Prostate gland (tissue), 2 donors: ENCODE measurements at places on chromosomes 2 and 18. TPM values are rescaled to one million over a fixed set of nuclear protein-coding genes. Genes with fewer than 3 reads are reported as not detected.

HRH4 gene
- total RNA-seq: not detected

DNA sequence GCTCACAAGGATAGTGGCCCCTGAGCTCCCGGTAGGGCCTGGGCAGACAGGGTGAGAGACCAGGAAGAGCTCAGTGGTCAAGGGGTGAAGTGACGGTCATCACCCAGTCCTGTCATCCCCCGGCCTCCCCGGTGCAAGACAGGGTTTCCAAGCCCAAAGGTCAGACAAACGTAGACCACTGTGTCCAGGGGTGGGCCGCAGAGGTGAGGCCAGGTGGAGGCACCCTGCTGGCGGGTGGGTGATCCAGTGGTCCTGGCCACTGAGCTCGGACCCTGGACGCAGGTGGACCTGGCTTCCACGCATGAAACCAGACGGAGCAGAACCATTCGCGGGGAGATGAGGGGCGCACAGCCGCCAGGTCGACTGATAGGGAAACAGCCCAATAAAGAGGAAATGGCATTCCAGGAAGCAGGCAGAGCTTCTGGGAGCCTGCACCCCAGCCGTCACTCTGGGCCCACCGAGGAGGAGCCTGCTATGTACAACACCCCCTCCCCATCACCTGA, 14.4 kb upstream of the SNED1 start:
- no peak for DNase-seq

DNA sequence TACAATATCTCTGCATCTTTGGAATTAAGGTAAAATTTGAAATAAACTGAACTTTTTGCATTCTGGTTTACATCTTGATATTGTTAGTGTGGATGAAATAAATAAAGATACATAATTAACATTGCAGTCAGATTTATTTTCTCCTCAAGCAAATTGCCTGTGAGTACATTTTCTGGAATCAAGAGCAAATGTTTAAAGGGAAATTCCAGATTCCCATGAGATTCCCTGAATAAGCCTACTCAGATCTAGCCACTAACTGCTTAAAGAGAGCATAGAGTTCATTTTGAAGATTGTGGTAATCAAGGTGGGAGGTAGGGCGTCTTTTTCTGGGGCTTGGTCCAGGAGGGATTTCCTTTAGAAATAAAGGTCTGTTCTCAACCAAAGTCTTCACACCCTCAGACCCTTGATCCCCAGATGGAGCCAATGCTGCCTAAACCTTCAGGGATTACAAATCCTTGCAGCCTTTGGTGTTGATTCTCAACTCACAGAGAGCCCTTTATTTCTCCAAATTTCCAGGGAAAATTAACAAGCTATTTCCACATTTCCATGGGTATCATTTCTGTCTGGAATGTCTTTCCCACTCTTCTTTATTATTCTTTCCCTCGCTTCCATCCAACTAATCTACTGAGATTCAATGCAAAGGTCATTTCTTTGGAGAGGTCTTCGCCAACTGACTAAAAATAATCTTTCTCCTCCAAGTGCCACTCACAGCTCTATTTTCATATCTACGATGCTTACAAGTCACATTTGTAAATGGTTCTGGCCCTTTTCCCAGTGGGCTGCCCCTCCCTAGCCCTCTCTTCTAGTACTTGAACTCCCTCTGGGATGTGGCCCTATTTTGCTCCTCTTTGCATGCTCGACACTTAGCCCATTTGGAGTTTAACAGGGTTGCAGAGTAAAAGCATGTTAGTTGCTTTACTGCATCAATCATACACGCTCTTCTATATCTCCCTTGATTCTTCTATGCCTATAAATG, 79.8 kb upstream of the SPATS2L start:
- no peak for DNase-seq

UGT1A10 gene
- not detected for total RNA-seq

GRCh38 chr2:84999553-84999955, 28.6 kb downstream of the KCMF1 start:
- no peak for DNase-seq

RGPD6 gene
- 39.5 TPM for total RNA-seq

DNA sequence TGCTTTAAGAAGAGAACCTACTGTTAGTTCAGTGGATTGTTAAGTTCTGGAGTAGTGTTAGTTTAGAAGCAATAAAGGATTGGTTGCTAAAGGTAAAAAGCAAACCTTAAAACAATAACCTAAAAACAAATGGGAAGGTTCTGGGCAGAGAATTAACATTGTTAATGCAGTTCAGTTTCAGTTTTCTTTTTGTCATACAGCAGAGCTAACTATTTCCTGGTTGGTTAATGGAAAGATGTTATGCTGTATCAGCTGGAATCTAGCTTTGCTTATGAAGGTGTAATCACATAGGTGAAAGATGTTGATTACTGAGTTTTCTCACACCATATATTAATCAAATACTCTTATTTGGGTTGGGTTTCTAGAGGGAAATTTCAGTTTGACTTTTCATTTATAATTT, 23.8 kb downstream of the SMAD4 start:
- no peak for DNase-seq

DNA sequence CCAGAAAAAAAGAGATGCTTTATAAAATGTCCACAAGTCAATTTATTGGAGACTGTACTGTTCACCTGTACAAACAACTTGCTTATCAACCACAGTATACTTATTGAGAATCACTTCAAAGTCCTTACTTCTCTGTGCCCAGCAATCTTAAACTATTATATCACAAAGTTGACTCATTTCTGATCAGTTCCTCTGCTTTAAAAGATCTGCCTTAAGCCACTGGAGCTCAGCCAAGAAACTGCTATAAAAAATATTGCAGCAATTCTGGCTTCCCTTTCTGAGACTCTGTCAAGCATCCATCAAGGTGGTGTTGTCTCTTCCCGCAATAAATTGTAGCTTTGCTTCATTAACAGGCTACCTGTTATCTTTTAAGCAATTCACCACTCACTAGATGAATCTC, 375.2 kb upstream of the SPHKAP start:
- no peak for DNase-seq

DNA sequence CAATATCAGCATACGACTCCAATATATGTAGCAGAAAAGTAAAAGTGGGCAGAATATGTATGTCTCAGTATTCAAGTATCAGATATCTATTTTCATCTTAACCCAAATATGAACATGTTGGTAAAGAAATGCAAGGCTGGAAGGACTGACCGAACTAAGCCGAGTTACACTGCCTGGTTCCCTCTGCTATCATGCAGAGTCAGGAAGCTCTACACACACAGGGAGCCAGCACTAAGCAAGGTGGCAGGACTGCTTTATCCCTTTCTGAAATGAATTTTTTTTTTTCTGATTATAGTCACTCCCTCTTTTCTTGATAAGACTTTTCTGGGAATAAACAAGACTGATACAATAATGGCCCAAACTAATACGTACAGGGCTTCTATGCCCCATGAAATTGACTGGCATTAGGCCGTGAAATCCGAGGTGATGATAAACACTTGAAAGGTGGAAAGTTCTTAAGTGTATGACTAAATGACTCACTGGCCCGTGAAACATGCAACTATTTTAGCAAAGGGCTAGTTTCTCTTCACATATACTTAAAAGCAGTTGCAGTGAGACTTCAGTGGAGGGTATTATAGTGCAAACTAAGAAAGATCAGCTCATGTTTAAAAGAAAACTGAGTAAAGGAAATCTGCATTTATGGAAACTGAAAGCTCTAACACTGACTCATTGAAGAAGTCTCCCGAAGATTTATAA, 14.9 kb downstream of the DPP4 start:
- no peak for DNase-seq

MATN3 gene
- total RNA-seq: 2.9 TPM

DNA sequence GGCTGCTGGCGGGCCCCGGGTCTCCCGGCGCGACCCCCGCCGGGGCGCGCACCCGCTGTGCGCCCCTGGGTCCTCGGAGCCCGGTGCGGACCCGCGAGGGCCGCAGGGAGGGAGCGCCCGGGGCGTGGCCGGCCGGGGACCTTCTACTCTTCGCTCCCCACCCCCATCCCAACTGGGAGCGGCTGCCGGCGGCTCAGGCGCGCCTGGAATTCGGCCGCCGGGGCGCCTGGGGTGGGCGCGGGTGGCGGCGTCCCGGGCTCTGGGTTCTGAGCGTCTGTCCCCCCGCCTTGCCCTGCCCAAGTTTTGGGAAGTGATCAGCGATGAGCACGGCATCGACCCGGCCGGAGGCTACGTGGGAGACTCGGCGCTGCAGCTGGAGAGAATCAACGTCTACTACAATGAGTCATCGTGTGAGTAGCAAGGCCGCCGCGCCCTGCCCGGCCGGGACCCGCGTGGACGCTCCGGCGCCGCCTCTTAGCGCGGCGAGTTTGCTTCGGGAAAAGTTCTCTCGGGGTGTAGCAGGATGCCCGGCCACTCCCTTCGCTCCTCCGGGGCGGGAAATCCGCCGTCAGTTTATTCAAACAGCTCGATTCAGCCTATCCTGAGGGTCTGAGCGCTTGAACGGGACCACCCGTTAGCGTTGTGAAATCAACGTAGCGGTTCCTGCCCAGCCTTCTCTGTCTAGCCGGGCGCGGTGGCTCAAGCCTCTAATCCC, 502 bp downstream of the TUBB6 start:
- peak; percentile 22 for DNase-seq

LRRC30 gene
- not detected for total RNA-seq

PHLPP1 gene
- total RNA-seq: 16.8 TPM

GRCh38 chr2:85741833-85742455, 11.8 kb upstream of the ATOH8 start:
- DNase-seq: peak; percentile 83

IL1B gene
- total RNA-seq: not detected

DNA sequence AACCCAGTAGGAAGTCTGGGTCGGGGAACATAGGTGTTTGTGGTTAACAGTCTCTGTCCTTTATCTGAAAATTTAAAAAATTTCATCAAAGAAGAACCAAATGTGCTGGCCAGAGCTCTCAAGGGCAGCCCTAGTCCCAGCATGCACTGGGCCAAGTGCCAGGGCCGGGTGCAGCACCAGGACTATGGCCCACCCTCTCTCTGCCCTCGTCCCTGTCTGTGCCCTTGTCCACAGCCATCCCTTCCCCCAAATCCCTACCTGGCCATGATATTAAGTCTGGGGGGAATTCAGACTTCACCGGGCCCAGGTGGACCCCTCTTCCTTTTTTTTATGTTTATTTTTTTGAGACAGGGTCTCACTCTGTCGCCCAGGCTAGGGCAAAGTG, 14.4 kb upstream of the ZFP36L2 start:
- no peak for DNase-seq

GCG gene
- 1.6 TPM for total RNA-seq

RFX8 gene
- total RNA-seq: 0.97 TPM

GRCh38 chr2:43051338-43051737, 175.1 kb downstream of the ZFP36L2 start:
- DNase-seq: no peak

DNA sequence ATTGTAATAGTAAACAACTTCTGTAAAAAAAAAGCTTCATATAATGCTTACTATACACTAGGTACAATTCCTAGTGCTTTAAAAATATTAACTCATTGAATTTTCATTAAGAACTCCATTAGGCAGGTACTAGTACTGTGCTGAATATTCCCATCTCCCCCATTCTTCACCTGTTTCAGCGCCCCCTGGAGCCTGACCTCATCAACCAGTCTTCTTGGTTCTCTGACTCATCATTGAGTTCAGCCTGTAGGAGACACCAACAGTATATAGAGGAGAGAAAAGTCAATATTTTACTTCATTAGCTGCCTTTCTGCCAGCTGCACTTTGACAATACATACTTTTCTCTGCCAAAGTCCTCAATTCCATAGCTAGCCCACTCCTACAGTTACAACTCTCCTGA, 1009.9 kb upstream of the KLHL29 start:
- DNase-seq: no peak

- no peak for DNase-seq
Observed at GRCh38 chr2:126722546-126722945, 66.6 kb downstream of the GYPC start.

ACADL gene
- total RNA-seq: 12.3 TPM

- no peak for DNase-seq
Observed at GRCh38 chr18:26471826-26472225, 76.5 kb downstream of the KCTD1 start.

GRCh38 chr18:72840109-72840508, 27.7 kb downstream of the NETO1 start:
- no peak for DNase-seq

SCN3A gene
- total RNA-seq: 1.6 TPM

DNA sequence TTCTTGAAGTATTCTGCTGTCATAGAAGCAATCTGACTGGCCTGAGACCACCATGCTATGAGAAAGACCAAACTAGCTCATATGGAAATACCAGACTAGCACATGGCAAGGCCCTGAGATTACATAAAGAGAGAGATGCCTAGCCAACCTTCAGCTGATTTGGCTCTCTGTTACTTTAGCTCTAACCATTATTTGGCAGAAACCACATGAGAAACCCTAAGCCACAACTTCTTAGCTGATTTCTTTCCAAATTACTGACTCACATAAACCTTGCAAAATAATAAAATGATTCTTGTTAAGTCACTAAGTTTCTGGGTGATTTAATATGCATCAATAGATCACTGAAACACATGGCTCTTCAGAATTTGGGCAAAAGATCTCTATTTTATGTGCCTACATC, 295.0 kb upstream of the ZNF521 start:
- no peak for DNase-seq

GRCh38 chr2:237774811-237775553, 23.6 kb upstream of the RBM44 start:
- peak; percentile 51 for DNase-seq

FRZB gene
- total RNA-seq: 0.91 TPM

- DNase-seq: no peak
Observed at GRCh38 chr18:5464251-5464650, 79.5 kb downstream of the EPB41L3 start.

- no peak for DNase-seq
Observed at GRCh38 chr18:24877546-24877945, 417.1 kb downstream of the HRH4 start.

MC5R gene
- not detected for total RNA-seq

- DNase-seq: no peak
Observed at GRCh38 chr2:62576276-62576939, 70.4 kb upstream of the TMEM17 start.

SNRNP27 gene
- 52.1 TPM for total RNA-seq

MC2R gene
- not detected for total RNA-seq

MMADHC gene
- 121 TPM for total RNA-seq

- no peak for DNase-seq
Observed at GRCh38 chr2:142176941-142177340, 46.1 kb upstream of the LRP1B start.

LRPPRC gene
- total RNA-seq: 82.3 TPM

GRCh38 chr2:207812058-207812725, 42.5 kb upstream of the FZD5 start:
- DNase-seq: no peak

PIEZO2 gene
- total RNA-seq: 19.0 TPM
